ENCODE measurements at places on chromosomes 7 and 10. TPM values are rescaled to one million over a fixed set of nuclear protein-coding genes. Genes with fewer than 3 reads are reported as not detected.

Gene MUC3A
- 0.36 TPM for total RNA-seq

Gene CPEB3
- total RNA-seq: 6.2 TPM

Gene CLRN3
- total RNA-seq: not detected

DNA sequence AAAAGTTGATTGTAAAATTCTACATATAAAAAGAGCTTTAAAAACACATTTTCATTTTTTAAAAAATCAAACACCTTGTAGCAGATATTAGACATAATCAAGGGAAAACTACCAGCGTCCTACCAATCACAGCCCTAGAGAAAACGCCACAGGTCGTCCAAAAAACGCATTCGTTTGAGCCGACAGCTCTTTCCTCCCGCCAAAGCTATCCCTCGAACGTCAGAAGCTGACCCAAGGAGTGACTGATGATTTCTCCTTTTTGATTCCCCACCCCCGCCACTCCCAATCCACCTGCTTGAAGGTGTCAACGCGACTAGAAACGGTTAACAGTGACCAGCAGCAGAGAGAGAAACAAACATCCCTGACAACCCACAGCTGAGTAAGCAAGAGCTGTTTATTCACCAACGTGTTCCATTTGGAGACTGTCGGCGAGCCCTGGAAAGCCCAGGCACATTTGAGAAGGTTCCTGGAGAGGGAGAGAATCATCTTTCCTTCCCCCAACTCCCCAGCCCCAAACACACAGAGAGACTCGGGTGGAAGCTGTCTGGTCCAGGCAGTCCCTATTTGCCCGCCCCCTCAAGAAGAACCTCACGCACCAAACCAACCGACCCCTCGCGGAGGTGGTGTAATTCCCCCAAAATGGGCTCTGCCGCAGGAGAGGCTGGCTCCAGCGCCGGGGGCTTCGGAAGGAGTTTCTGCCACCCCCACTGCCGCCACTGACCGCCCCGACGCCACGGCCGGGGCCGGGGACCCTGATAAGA, 622 bp downstream of the CPEB3 start:
- no peak for DNase-seq

GRCh38 chr7:22628112-22628511, 98.9 kb upstream of the IL6 start:
- no peak for DNase-seq
